ENCODE measurements at places on chromosomes 12 and 14.
A peak's percentile ranks its signal among the peaks of the same experiment; 100 is the strongest.

GRCh38 chr12:22163594-22163993 lies 117.6 kb downstream of the CMAS start:
- DNase-seq: peak; percentile 14

- no peak for DNase-seq
Measured at GRCh38 chr14:76917745-76918255, 91.6 kb downstream of the LRRC74A start.

DNA sequence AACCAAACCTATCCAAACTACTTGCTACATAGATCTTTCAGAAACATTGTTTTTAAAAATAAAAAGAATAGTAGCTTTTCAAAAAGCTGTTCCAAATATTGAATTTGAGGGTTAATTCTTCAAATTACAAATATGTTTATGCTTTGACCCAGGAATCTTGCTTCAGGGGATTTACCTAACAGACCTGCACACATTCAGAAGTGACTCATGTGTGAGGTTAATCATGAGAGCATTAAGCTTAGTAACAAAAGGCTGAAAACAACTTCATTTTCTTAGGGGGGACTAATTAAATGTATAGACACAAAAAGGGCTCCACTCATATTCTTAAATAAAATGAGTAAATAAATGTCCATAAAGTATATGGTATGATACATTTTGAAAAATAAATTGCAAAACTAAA lies 672.4 kb upstream of the FLRT2 start:
- no peak for DNase-seq

- DNase-seq: no peak
Measured at GRCh38 chr12:52448228-52448627, 3.7 kb downstream of the KRT6B start.

GRCh38 chr12:120402217-120402616 lies 33.3 kb upstream of the MSI1 start:
- no peak for DNase-seq

- DNase-seq: peak; percentile 82
Measured at GRCh38 chr12:3299929-3300832, 190.8 kb upstream of the PRMT8 start.
